ENCODE measurements at places on chromosomes 4 and X.

- DNase-seq: no peak
Measured at GRCh38 chrX:120358737-120359456, 3.0 kb upstream of the ATP1B4 start.

- DNase-seq: no peak
Measured at GRCh38 chr4:3760841-3761240, 5.3 kb upstream of the ADRA2C start.

DNA sequence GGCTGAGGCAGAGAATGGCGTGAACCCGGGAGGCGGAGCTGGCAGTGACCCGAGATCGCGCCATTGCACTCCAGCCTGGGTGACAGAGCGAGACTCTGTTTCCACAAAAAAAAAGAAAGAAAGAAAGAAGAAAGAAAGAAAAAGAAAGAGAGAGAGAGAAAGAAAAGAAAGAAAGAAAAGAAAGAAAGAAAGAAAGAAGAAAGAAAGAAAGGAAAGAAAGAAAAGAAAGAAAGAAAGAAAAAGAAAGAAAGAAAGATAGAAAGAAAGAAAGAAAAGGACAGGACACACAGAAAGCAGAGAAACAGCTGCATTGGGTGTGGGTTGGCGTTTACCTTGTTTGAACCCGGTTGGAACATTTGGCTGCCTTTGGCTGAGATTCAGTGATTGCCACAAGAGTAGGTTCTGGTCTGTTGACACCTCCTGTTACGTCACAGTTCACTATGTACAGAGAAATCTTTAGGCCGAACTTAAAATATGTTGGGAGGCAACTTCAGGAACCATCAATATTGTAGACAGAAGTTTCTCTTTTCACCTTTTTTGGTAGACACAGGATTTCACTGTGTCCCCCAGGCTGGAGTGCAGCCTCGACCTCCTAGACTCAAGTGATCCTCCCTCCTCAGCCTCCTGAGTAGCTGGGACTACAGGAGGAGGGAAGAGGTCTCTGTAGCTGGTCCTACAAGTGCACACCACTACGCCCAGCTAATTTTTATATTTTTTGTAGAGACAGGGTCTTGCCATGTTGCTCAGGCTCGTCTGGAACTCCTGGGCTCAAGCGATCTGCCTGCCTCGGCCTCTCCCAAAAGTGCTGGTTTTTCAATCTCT, 16.3 kb upstream of the PLCXD1 start:
- no peak for DNase-seq

DNA sequence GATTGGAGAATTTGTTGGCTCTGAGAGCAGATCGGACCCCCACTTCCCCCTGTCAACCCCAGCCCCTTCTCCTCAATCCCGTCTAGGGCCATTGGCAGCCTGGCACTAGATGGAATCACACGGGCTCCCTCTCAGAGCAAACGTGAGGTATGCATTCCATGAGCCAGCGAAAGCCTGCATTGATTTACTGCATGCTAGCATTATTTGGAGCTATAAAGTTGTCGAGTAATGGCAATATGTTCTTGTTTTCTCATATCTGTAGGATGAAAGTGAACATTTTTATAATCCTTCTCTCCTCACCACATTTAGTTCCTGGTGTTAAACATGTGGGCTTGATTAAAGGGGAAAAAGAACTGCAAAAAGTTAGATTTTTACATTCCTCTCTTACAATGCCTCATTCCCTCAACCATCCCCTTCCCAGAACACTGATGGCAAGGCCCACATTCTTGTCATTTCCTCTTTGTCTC, 159.2 kb downstream of the SPRY1 start:
- peak; percentile 85 for DNase-seq

GRCh38 chr4:176957353-176958118, 164.8 kb upstream of the VEGFC start:
- DNase-seq: no peak

GRCh38 chrX:123084797-123085196, 99.3 kb upstream of the GRIA3 start:
- DNase-seq: no peak

- DNase-seq: peak; percentile 40
Measured at GRCh38 chr4:4613126-4613465, 71.2 kb upstream of the STX18 start.

DNA sequence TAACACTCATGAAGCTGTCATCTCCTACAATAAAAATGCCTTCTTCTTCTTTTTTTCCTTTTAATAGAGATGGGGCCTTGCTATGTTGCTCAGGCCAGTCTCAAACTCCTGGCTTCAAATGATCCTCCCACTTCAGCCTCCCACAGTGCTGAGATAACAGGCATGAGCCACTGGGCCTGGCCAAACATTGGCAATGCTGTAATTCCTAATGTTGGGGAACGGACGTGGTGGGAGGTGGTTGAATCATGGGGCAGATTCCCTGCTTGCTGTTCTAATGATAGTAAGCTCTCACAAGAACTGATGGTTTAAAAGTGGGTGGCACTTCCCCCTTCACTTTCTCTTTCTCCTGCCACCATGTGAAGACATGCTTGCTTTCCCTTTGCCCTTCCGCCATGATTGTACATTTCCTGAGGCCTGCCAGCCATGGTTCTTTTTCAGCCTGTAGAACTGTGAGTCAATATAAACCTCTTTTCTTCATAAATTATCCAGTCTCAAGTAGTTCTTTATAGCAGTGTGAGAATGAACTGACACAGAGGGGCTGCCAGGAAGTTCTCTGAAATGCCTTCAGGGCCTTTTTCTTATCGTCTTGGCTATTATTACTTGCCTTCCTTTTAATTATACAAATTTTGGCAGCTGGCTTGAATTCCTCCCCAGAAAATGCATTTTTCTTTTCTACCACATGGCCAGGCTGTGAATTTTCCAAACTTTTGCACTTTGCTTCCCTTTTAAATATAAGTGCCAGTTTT, 93.0 kb downstream of the CENPC start:
- DNase-seq: no peak

- DNase-seq: peak; percentile 98
Measured at GRCh38 chr4:20203508-20203907, 48.2 kb upstream of the SLIT2 start.

GRCh38 chrX:37646254-37646653, 39.3 kb upstream of the XK start:
- no peak for DNase-seq

GRCh38 chr4:185576314-185576961, 41.1 kb upstream of the PDLIM3 start:
- no peak for DNase-seq

DNA sequence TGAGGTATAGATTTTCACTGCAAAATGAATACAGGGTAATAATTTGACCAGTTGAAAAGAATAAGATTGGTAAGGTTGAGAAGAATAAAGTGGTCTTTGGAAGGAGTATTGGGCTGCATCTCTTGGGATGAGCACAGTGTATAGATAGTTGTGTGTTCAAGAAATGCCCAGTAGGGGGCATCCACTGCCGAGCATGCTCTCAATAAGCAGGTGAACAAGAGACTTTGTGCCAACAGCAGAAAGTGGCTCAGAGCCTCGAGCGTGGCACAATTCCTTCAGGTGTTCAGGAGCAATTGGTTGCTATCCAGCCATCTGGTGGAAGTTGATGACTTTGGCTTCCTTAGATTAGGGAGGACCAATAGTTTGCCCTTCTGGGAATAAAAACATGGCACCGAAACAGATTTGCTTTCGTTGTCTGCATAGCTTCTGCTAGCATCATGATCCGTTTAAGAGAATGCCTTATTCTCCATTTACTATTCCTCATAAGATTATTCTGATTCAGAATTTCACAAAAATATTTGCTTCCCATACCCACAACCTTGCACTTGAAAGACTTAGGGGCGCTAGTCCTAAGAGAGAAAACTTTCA, 258.1 kb upstream of the NEIL3 start:
- no peak for DNase-seq

DNA sequence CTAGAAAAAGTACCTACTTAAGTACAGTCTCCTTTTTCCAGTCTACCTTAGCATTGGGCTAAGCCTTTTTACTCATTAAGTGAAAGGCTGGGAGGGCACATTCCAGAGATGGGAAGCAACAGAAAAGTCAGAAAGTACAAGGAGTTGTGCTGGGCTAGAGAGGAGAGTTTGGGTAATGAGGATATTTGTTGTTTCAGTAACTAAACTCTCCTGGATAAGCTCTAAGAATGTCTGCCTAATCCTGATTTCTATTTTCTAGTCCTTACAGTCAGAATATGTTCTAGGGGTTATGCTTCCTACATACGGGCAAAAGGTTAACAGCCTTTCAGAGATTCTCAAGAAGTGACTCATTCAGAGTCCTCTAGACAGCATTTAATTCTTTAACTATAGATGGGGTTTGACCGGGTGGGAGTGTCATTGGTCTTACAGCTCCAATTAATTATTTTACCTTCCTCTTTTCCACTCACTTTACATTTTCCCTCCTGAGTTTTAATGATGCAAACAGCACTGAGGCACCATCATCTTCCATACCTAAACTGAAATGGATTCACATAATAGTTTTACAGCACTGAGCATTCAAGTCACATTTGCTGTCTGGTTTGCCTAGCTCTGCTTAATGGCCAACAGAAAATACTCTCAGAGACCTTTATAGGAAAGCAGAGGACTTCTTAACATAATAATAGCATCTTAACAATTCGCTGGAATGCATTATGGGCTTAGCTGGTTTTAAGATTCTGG, 42.9 kb downstream of the USP26 start:
- no peak for DNase-seq

DNA sequence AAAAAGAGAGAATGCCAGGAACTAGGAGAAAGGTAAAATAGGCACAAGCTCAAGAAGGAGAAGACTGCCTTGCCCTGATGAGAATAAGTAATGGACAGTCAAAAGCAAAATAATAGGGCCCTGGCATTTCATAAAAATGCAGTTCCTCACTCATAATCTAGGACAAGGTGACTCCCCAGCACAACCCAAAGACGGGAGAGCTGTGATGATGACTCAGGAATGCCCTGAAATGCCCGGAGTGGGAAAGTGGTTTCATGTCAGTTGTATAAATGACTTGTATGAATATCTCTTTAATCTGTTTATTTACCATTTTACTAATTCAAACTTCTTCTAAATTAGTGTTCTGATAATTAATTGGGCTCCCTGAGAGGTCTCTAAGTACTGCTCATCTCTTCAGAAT, 28.8 kb upstream of the SETD7 start:
- DNase-seq: no peak

DNA sequence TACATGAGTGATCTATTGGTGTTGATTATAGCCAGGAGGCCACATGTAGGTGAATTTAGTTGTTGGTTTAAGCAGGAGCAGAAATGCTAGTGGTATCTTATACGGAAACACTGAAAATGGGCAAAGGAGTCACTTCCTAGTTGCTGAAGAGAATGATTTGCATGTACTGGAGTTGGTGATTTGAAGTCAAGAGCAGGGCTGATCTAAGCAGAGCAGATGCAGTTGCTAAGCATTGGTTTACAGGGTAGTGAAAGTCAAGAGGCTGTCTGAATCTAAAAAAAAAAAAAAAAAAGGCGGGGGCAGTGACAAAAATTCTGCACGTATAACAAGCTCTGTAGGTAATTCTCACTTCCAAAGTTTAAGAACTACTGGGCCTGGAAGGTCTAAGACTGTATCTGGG, 90.4 kb upstream of the HPRT1 start:
- DNase-seq: no peak

GRCh38 chr4:174334628-174335027, 50.9 kb downstream of the CEP44 start:
- DNase-seq: no peak

DNA sequence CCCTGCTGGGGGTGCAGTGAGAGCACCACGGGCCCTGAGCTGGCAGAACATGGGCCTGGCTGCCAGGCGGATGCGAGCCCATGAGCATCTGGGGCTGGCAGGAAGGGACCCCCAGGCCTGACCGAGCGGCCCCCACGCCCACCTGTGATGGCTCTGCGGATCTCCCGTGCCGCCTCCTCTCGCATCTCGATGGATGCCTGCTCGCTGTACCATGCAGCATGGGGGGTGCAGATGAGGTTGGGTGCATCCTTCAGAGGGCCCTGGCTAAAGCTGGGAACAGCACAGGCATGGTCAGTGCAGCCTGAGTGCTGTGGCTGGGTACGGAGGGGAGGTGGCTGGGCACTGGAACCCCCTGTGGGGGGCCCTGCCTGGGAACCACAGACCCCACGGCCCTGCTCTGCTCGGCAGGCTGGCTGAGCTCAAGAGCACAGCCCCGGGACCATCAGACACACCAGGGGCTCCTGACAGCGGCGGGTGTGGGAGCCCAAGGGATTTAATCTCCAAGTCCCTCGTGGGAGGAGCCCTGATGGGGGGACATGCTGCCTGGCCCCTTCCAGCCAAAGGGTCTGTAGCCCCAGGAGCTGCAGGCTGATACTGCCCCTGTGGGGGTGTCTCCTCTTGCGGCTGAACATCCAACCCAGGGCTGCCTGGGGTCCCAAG, 35.5 kb downstream of the CTBP1 start:
- no peak for DNase-seq

GRCh38 chr4:153161226-153161963, 42.8 kb upstream of the TRIM2 start:
- no peak for DNase-seq

GRCh38 chr4:16031546-16032395, 52.1 kb downstream of the PROM1 start:
- no peak for DNase-seq

DNA sequence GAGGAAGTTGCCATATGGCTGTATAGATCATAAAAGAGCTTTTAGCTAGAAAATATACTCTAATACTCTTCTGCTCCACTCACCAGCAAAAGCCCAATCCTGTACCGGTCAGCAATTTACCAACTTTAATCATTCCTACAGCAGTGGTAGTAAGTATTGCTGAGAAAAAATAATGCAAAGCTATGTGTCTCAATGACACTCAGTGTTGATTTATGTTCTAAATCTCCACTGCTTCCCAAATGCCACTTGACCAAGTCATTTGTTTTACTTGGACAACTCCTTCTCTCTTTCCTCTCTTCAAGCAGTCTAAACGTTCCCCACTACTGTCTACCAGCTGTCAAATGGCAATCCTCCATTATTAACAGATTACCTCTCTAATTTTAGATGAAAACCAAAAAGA, 201.8 kb upstream of the GK2 start:
- no peak for DNase-seq

GRCh38 chrX:83419030-83419792, 88.9 kb upstream of the POU3F4 start:
- no peak for DNase-seq

GRCh38 chr4:153603258-153603657, 80.8 kb upstream of the TLR2 start:
- DNase-seq: no peak

DNA sequence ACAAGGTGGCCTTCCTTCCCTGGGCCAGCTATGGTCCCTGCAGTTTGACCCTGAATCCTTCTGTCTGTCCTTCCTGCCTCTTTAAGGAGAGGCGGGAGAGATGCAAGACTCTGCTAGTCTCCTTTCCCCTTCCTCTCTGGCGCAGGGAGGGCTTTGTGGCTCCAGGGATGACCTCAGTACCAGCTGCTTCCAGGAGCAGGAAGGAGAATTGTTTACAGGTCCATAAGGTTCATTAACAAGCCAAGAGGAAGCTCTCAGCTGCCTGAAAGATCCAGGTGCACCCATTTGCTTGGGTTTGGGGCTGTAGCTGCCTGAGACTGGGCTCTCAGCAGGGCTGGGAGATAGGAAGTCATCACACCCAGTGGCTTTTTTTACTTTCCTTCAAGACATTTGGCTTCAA, 4.0 kb upstream of the FATE1 start:
- DNase-seq: no peak
